ENCODE measurements at places on chromosomes 1 and 21.
A peak's percentile ranks its signal among the peaks of the same experiment; 100 is the strongest.

DNA sequence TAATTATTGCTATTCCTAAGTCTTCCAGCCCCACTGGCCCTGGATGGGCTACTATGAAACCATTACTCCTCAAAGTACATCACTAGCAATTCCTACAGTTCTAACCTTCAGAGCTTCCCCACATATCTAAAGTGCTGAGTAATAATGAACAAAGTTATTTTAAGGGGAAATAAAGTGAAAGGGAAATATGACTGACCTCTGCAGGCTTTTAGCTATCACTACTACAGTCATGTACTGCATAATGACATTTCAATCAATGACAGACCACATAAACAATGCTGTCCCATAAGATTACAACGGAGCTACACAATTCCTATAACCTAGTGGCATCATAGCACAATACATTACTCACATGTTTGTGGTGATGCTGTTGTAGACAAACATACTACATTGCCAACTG, 32.5 kb upstream of the ASPM start:
- DNase-seq, result no peak

GRCh38 chr1:209577346-209577745, 6.2 kb upstream of the CAMK1G start:
- no peak for DNase-seq

DNA sequence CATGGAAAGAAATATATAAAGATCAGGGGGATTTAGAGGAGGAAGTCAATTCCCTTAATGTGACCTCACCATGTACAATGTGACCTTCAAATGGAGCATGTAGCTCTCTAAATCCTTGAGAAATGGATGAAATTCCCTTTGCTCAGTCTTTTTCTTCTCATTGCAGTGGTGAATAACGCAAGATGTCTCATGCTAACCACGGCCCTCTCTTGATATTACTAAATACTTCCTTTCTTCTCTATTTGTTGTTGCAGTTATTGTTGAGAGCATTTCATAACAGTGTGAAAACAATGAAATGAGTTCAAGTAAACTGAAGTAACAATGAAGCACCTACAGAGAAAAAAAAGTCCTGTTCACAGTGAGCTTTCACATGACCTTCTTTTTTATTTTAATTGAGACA, 55.6 kb downstream of the ZNF281 start:
- no peak for DNase-seq

DNA sequence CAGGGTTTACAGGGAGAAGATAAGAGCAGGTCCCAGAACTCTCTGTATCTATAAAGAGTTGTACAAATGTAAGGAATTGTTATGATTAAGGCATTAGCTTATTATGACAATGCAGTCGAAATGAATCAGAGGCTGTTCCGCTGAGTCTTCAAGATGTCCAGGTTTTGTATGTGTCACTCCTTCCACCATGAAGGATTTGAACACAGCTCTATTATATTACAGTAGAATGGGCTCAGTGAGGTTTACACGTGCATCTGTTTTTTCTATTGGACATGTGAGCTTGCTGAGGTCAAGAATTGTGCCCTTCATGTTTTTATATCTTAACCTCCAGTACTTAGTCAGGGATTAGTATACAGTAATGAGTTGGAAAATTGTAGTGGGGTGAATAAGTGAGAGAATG, 86.3 kb downstream of the MPZL1 start:
- DNase-seq, result no peak

- DNase-seq, result no peak
Measured at GRCh38 chr1:235017191-235017590, 111.4 kb downstream of the TOMM20 start.

- no peak for DNase-seq
Measured at GRCh38 chr1:236913371-236914037, 90.7 kb downstream of the MT1HL1 start.

- no peak for DNase-seq
Measured at GRCh38 chr1:211372463-211372862, 45.8 kb downstream of the TRAF5 start.

DNA sequence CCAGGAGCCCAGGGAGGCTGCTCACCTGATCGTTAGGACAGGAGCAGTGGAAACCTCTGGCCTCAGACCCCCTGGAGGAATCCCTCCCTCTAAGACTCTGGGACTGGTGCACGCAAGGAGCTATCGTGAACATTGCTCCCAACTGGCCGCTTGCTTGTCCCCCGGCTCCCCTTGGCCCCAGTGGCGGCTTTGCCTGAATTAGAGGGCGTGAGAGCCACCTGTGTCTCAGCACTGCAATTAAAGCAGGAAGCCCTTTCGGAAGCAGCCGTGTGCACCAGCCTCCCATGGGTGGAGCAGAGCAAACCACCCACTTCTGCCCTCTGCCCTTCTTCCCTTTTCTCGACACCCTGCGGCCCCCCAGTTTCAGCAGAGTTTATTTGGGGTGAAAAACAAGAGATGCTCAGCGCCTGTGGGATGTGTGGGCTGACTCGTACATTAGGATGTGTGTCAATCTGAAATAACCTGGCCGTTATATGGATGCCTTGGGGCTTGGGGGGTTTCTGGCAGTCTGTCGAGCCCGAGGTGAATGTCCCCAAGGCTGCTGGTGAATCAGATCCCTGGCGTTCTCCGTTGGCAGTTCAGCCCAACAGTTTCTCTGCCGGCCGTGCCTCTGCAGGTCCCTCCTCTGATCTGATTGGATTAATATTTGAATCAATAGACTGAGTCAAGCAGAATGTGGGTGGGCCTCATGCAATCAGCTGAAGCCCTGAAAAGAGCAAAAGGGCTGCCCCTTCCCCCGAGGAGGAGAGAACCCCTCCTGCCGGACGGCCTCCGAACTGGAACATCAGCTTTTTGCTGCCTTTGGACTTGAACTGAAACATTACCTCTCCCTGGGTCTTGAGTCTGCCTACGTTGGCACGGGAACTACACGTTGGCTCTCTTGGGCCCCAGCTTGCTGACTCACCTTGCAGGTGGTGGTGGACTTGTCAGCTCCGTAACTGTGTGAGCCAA, 7.3 kb upstream of the UMODL1 start:
- peak; percentile 56 for DNase-seq

DNA sequence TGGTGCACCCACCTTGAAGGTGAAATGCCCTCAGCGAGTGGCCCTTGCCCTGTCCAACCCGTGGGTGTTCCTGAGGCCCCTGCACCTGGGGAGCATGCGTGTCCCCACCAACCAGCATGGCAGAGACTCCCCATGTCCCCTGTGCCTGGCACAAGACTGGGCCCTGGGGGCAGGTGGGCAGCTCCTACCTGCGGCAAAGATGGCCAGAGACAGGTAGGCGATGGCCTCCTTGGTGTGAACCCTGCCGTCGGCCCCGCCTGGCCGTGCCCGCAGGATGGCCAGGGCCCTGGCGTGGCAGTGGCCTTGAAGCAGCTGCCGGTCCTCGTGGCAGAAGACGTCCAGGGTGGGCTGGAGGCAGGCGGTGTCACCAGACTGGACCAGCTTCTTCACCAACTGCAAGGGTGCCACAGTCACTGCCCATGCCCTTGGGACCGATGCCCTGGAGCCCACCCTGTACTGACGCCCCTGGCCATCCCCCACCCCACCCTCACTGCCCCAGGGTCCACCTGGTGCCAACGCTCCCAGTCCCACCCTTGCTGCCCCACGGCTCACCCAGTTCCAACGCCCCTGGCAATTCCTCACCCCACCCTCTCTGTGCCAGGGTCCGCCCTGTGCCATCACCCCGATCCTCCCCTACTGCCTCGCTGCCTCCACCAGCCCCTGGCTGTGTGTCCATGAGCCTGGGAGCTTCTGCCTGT, 15.7 kb downstream of the TTC34 start:
- no peak for DNase-seq

Measured in stimulated activated CD8-positive, alpha-beta memory T cell treated with anti-CD3 and anti-CD28 coated beads, Interleukin-15, amount 100 ng/mL, for 48 hours (primary cell).